ENCODE measurements at places on chromosomes 11 and 22.

DNA sequence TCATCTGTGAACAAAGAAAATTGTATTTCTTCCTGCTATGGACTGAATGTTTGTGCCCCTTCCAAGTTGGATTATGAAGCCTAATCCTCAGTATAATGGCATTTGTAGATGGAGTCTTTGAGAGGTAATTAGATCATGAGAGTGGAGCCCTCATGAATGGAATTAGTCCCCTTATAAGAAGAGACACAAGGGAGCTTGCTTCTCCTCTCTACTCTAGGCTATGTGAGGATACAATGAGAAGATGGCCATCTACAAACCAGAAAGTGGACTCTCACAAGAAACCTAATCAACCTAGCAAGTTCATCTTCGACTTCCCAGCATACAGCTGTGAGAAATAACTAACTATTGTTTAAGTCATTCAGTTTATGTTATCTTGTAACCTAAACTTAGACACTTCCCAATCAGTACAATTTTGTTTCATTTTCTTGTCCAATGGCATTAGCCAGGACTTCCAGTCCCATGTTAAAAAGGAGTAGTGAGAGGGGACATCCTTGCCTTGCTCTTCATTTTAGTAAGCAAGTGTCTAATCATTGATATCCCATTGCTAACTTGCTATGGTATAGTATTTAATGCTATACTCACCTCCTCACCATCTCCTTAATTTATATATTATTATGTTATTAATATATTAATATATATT is 45.7 kb downstream of the PDGFD start:
- DNase-seq, result no peak

- DNase-seq, result no peak
Observed at GRCh38 chr11:15927864-15928217, 428.5 kb downstream of the SOX6 start.

DNA sequence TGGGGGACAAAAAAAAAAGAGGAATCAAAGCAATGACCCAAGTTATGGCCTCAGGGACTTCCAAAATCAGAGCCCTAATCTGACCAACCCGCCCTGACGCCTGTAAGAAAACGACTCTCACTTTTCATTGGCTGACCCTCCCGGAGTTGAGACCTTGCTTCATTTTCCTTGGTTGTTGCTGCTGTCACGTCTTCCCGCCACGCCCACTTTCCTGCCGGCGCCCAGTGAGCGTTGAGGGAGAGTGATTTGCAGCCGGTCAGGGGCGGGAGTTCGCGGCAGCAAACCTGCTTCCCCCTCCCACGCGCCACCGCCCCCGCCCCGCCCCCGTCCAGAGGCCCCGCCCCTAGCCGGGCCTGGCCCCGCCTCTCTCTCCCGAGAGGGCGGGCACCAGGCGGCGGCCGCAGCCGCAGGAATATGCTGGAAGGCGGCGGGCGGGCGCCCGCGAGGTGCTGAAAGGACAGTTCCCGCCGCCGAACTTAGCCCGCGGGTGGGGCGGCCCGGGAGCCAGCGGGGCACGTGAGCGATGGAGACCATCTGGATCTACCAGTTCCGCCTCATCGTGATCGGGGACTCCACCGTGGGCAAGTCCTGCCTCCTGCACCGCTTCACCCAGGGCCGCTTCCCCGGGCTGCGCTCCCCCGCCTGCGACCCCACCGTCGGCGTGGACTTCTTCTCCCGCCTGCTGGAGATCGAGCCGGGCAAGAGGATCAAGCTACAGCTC is at the start of gene RAB39A:
TSS of gene RAB39A (plus strand) at position 403 of the 721 bp plus-strand sequence. CDS start at position 524, 121 bp downstream.
- DNase-seq, result peak; percentile 70

DNA sequence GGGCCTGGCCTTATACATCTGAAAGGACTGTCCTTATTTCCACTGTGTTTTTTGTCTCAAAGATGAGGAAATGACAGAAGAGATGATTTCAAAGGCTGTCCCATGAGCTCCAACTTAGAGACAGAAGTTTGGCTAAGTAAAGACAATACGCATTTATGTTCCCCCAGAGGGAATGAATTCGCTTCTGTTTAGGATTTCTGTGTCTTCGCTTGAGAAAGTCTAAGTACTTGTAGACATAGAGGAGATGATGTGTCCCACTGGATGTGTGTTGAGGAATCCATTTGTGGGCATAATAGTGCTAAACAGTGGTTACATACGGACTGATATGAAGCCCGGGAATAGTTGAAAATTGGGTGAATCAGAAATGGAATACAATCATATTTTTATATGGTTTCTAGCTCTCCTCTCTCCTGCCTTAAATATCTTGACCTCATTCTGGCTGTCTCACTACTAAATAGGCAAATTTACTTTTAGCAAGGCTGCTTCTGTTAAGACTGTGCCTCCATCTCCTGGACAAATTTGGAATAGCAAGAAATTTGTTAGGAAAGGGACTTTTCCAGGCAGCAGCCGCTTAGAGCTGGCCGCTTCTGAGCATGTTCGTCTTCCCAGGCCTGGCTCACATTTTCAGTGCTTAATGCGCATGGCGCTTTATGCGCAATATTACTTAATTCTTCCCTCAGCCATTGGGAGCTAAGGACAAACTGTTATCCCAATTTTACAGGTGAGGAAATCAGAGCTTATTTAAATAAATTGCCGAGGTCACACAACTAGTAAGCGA is 1.9 kb upstream of the PEX26 start:
- peak; percentile 74 for DNase-seq

DNA sequence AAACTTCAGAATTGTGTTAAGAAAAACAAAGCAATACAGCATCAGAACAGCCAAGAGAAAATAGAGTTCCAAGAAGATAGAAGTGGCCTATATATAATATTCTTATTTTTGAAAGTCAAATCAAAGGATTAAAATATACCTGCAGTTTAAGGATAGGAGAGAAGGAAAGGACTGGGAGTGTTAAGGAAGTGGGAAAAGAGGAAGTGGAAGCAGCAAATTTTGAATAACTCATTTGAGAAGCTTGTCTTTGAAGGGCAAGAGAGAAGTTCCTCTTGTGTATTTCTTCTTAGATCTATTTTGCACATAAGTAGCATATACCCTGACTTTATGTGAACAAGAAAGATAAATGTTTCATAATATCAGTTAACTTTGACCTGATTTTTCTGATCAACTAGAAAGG is 62.6 kb upstream of the SLC17A6 start:
- DNase-seq, result no peak

- DNase-seq, result no peak
Observed at GRCh38 chr11:65315866-65316226, 1.2 kb downstream of the CDC42EP2 start.

DNA sequence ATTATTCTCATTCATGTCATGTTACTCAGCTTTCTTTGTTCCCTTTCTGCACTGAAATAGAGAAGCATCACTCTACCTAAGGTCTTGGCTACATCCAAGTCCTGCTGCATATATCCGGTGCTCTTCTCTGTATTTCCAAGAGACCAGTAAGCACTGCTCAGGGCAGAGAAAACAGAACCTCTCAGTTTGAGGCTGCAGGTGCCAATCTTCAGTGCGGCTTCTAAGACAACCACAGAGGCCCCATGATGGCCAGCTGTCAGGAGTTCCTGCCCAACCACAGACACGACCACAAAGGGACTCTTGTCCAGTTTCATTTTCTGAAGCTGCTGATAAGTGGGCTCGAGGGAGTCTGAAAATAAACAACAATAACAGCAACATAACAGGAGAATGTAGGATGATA is 378.4 kb upstream of the PITPNB start:
- DNase-seq, result no peak

DNA sequence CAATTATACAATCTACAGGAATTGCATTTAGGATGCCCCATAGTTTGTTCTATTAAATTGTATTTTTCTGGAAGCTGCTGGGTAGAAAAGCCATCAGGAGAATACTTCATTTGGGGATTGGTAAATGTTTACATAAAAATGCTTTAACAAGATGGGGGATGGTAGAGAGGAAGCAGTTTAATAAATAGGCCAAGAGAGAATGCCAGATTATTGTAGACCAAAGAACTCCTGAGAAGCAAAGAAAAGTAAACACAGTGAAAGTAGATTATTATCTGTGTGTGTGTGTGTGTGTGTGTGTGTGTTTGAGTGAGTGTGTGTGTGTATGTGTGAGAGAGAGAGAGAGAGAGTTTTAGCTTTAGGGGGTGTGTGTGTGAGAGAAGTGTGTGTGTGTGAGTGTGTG is 820.4 kb upstream of the CCDC90B start:
- DNase-seq, result no peak

- no peak for DNase-seq
Observed at GRCh38 chr11:110329445-110329844, 33.0 kb upstream of the RDX start.

GRCh38 chr11:46755962-46756361 is 36.9 kb downstream of the F2 start:
- DNase-seq, result no peak

GRCh38 chr22:39173787-39174497 is 21.5 kb upstream of the CBX7 start:
- peak; percentile 72 for DNase-seq

- DNase-seq, result no peak
Observed at GRCh38 chr11:27857014-27857413, 156.8 kb upstream of the BDNF start.

- DNase-seq, result no peak
Observed at GRCh38 chr11:131311776-131312514, 58.5 kb upstream of the NTM start.

GRCh38 chr11:105109855-105110687 is 29.5 kb downstream of the CARD18 start:
- DNase-seq, result no peak

- DNase-seq, result no peak
Observed at GRCh38 chr22:49480331-49480730, 347.3 kb downstream of the BRD1 start.

- no peak for DNase-seq
Observed at GRCh38 chr22:40920526-40920925, 30.7 kb upstream of the RBX1 start.

DNA sequence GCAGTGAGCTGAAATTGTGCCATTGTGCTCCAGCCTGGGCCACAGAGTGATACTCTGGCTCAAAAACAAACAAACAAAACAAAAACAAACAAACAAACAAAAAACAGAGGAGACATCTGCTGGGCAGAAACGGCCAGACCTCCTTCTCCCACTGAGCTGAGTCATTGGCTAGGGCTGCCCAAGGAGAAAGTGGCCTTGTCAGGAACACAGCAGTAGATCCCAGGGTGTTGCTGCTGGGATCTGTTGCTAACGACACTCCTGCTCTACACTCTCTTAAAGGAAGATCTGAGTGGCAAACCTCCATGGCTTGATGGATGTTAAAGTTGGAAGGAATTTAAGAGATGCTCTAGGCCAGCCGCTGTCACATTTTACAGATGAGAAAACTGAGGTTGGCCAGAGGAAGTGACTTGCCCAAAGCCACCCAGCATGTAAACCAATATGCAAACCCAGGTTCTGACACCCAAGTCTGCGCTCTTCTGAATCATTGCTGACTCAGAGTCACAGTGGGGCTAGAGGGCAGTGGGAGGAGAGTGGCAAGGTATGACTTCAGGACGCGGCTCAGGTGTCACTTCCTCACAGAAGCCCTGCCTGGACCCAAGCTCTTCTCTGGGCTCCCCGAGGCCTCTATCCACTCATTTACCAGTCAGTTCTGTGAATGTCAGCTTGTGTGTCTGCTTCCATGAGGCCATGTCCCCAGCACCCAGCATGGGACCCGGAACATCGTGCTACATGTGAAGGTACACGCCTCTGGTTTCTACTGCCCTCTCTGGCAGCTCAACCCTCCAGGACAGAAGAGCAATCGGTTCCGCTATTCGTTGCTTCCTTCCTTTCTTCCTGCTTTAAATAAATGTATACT is 11.3 kb upstream of the GDPD5 start:
- DNase-seq, result peak; percentile 61

DNA sequence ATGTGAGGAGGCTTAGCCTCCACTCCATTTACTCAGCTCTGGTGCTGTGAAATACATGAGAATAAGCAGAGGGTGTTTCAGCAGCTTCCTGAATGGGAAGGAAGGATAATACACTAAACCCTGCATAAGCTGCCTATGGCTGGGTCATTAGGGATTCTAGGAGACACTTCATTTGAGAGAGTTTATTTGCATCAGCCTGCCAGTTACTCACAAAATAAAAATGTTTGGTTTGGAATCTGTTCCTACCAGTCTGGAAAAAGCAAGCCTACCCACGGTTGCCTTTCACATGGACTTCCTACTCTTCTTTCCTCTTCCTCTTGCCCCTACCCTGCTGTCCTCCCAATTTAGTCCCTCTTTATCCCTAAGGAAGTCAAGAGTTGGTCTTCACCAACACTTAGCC is 20.5 kb downstream of the SLC1A2 start:
- DNase-seq, result no peak

GRCh38 chr22:24819911-24820461 is 14.0 kb downstream of the SGSM1 start:
- no peak for DNase-seq

DNA sequence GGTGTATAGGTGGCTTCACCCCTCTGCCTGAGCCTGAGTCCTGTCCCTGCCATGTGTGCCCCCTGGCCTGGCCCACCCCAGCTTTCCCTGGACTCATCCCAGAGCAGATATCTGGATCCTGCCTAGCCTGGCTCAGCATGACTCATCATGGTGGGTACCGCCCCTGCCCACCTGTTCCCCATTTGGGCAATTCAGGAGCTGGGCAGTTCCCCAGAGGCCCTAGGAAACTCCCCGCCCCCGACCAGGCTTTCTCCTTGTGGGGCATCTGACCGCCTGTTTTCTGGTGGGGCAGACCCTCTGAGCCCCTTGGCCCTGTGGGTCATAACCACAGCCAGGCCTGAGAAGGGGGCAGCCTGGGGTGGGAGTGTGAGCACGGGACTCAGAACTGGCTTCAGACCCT is 4.4 kb downstream of the TSPO start:
- DNase-seq, result no peak

DNA sequence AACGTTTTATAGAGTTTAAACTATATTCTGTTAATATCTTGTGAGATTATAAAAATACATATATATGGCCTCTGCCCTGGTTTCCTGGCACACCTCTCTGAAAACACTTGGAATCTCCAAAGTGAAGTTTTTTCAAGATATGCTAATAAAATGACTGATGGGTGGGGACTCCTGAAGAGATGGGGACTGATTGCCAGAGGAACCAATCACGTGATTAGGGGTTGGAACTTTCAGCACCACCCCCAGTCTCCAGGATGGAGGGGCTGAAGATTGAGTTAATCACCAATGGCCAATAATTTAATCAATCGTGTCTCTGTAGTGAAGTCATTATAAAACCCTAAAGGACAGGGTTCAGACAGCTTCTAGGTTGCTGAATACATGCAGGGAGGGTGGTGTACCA is 37.4 kb downstream of the C11orf71 start:
- DNase-seq, result no peak

DNA sequence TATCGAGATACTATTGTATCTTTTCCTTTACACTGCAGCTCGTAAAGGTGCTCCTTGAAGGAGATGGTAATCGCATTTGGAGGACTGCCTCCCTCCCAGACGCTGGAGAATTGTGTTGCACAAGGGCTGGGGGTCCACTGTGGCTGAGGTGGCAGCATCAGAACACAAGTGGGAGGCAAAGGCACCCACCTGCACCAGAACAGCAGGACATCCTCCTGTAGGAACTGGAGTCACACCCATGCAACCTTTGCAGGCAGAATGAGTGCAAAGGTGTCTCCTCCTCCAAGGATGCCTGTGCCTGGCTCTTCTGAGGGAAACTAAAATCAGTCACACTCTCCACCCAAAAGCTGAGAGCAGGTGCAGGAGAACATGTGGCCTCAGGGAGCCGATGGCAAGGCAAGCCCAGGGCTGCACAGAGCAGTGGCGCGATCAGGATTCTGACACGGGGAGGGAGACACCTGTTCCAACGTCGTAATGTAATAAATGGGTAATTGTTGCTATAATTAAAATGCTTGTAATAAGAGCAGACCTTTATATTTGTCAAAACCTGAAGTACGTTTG is 1501.4 kb downstream of the TBC1D22A start:
- no peak for DNase-seq

- DNase-seq, result no peak
Observed at GRCh38 chr11:10588904-10589303, 20.4 kb upstream of the LYVE1 start.

Data from CD4-positive, alpha-beta T cell treated with Interleukin-15 for 4 hours (primary cell).